ENCODE measurements at places on chromosomes 1 and 21.
A peak's percentile ranks its signal among the peaks of the same experiment; 100 is the strongest.

DNA sequence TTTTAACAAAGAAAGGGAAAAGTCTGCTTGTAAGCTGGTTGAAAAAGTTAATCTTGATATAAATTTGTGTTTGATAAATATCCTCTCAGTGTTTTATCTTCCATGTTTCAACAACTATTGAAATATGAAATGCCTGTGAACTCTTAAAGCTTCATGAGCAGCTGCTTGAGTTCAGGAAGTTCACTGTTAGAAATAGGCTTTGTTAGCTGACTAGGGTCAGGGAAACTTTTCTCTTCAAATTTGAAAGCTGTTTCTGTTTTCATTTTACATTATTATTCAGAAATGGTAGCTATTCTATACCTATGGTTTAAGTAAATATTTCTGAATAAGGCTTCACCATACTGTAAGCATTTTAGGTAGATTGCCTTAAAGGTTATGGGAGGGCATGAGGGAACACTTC is 191.7 kb downstream of the HS2ST1 start:
- DNase-seq, result no peak

- DNase-seq, result no peak
Observed at GRCh38 chr1:218811497-218811896, 362.2 kb upstream of the LYPLAL1 start.

- DNase-seq, result no peak
Observed at GRCh38 chr1:21149855-21150432, 26.8 kb downstream of the EIF4G3 start.

DNA sequence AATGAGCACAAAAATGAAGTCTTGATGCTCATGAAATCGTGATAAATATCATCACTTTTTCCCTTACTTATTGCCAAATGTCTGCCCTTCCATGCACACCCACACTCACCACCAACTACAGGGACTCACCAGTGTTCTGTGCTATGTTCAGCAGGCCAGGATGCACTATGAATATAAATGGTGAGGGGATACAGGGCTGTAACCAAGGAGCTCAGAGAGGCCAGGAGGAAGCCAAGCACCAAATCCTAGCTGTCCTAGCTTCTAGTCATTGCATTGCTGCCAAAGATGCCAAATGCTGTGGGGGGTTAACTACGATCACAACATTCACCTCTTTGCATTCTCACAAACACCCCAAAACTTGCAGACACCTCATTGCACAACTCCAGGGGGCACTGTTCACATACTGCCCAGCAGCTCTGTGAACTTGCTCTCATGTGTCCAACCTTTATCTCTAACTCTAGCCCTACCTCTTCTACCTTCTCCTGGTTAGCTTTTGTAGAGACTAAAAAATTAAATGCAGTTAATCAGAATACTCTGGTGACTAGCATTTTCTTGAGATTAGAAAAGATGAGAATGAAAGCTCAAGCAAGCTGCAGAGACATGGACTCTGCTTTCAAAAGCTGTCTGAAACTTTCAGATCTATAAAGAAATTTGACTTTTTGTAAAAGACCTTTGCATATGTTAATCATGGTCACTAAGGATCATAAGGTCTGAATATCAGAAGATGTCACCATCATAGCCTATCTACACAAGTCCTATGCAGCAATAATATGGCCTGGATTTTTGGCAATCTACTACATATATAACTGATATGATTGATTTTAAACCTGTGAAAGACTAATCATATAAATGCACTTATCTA is 13.9 kb upstream of the KIF14 start:
- DNase-seq, result no peak

- DNase-seq, result no peak
Observed at GRCh38 chr21:45050797-45051489, 23.4 kb upstream of the ADARB1 start.

GRCh38 chr1:235073968-235074522 is 54.6 kb downstream of the TOMM20 start:
- peak; percentile 68 for DNase-seq

DNA sequence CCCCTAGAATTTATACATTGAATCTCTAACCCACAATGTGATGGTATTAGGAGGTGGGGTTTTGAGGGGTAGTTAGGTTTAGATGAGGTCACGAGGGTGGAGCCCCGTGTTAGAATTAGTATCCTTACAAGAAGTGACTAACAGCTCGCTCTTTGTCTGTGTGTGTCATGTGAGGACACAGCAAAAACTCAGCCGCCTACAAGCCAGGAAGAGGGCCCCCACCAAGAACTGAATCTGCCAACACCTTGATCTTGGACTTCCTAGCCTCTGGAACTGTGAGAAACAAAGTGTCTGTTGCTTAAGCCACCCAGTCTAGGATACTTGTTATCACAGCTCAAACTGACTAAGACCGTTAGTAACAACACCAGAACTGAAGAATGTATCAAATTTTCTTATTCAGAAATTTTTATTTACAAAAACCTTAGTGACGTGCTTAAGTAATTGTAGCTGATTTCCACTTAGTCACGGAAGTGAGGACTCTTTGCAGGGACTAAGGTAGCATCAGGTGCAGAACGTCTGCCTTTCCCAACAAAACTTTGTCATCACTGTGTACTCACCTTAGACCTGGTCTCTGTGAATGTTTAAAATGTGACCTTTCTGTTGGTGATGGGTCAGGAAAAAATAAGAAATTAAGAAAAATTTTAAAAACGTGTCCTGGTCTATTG is 24.5 kb upstream of the LRRC8C start:
- no peak for DNase-seq

- DNase-seq, result no peak
Observed at GRCh38 chr21:26397545-26397944, 175.5 kb downstream of the CYYR1 start.

DNA sequence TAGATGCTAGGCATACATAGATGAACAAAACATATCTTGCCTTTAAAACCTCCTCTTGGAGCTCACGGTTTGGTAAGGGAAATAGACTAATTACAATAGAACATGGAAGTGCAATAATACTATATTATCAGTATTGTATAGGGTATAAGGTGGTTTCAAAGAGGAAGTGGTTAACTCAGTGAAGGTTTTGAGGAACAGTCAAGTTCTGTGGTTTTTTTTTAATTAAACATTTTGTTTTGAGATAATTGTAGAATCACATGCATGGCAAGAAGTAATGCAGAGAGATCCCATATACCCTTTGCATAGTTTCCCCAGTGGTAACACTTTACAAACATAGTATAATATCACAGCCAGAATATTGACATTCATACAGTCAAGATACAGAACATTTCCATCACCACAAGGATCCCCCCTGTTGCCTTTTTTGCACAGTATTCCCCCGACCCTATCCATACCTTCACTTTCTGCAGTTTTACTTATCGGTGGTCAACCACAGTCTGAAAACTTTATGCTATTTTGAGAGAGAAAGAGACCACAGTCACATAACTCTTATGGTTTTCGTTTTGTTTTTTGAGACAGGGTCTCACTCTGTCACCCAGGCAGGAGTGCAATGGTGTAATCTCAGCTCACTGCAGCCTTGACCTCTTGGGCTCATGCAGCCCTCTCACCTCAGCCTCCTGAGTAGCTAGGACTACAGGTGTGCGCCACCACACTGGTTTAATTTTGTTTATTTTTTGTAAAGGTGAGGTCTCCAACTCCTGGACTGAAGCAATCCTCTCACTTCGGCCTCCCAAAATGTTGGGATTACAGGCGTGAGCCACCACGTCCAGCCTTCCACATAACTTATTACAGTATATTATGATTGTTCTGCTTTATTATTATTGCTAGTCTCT is 60.5 kb upstream of the KIAA1614 start:
- DNase-seq, result no peak

GRCh38 chr21:16376673-16377072 is 646.9 kb downstream of the USP25 start:
- no peak for DNase-seq

GRCh38 chr1:86516335-86516734 is 30.5 kb upstream of the CLCA4 start:
- DNase-seq, result no peak

DNA sequence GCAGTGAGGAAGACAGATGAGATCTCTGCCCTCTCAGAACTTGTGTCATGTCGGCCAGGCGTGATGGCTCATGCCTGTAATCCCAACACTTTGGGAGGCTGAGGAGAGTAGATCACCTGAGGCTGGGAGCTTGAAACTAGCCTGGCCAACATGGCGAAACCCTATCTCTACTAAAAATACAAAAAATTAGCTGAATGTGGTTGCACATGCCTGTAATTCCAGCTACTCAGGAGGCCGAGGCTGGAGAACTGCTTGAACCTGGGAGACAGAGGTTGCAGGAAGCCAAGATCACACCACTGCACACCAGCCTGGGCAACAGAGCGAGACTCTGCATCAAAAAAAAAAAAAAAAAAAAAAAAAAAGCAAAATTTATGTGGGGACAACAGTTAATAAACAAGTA is 40.9 kb upstream of the RALGPS2 start:
- DNase-seq, result no peak

- no peak for DNase-seq
Observed at GRCh38 chr1:78472851-78473496, 17.8 kb upstream of the PTGFR start.

DNA sequence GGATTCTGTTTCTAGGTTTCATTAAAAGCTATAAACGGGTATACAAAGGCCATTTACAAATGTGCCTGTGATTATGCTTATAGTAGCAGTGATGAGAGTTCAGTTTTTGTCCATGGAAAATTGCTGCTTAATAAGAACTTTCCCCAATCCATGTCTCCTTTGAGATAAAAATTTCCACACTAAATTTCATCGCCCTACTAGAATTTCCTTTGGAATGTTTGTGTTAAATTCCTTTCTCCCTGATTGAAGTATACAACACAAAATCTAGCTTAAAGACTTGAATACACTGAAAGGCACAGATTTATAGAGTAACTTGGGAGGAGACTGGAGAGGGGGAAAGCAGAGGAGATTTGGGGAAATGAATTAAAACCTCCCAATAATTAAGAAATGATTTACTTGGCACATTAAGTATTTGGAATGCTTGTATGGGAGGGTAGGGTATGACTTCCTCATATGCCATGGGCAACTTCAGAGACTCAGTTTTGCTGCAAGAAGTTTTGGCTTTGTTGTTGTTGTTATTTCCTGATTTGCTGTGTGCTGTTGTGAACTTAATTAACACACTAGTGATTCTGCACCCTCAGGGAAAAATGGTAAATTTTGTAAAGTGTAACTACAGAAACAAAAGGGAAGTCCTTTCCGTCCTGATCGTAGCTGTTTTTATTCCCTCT is 157.6 kb upstream of the LMO4 start:
- DNase-seq, result no peak

DNA sequence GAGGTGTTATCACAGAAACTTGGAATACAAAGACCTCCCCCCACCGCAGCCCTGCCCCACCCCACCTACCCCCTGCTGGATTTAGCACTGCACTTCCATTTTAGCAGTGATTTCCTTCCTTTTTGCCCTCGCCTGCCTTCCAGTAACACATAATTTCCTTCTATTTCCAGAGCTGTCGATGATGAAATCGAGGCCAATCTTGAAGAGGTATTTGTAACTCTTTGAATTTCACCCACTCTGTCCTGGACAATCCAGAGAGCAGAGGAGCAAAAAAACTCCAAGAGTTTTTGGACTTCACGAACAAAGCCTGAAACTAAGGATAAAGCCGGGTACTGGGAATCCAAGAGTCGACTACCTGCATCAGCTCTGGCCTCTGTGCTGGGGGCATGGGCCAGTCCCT is 49.1 kb downstream of the CAPN2 start:
- DNase-seq, result no peak

GRCh38 chr1:23522244-23522982 is 8.6 kb downstream of the E2F2 start:
- no peak for DNase-seq

GRCh38 chr1:65630855-65631254 is 161.8 kb upstream of the PDE4B start:
- DNase-seq, result no peak

DNA sequence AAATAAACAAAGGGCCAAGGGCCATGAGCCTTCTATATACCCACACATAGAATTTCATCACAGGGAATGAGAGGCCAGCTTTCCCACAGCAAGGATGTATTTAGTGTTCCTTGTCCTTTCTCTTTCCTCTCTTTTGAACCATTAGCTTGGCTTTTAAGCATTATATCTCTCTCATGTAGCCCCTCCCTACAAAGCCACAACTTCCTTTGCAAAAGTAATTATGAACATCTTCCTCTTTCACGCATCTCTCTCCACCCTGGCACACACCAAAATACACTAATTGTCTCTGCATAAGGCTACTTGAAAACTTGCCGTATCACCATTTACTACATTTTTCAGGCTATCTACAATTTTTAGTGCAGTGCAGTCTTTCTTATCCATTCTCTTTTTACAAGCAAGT is 1.9 kb upstream of the AK5 start:
- no peak for DNase-seq

DNA sequence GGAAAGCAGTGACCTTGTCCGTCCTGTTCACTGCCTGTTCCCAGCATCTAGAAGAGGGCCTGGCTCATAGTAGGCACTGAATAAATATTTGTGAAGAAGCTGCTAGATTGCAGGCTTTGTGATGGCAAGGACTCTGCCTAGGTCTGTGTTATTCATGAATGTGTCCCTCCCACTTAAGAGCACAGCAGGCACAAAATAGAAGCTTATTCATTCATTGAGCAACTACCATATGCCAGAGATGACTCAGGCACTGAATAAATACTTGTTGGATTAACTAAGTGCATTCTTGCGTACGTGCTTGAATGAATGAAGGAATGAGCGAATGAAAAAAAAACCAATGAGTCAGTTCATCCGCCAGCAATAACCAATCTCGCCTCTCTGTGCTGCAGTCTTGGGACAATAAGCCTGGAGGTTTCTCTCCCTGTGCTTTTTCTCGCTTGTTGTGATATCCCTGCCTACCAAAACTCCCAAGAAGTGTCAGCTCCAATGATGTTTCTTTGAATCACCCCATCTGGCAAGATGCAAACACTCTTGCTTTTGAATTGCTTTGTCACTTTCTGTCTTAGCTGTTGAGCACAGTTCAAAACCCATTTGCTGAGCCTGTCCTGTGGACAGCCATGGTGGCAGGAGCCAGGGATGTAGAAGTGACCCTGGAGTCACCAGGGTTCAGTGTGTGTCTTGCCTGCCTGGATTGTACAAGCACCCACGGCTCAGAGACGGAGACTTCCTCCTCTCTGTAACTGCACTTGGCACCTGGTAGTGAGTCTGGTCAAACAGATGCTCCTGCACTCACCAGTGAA is 143.9 kb downstream of the KAZN start:
- DNase-seq, result no peak

DNA sequence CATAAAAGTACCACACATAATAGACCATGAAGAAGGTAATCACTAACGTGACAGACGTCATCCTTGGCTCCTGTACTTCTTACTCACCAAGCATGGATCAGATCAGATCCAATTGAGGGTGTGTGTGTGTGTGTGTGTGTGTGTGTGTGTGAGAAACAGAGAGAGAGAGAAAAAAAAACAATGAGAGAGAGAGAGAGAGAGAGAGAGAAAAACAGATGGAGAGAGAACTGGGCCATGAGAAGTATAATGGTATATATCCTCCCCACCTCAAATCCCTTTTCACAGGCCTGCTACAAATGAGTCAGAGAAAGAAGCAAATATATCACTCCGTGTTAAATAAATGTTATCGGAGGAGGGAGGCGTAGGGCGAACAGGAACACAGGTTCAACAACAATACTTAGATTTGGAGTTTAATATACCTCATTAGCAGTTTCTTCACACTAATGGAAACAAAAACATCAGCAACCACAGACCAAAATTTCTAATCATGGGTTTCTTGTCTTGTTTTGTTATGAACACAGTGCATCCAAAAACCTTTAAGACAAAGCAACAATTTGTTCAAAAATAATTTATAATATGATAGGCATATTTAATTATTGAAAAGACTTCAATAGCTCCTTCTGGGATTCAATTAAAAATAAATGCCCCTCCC is 45.3 kb downstream of the TIAM1 start:
- DNase-seq, result no peak

GRCh38 chr1:80933346-80933745 is 867.4 kb upstream of the ADGRL2 start:
- DNase-seq, result no peak

GRCh38 chr1:114135786-114136185 is 17.9 kb downstream of the SYT6 start:
- DNase-seq, result no peak

Data from DMS79 treated with DMSO at 0.1 percent for 48 hours (cell line).